ENCODE measurements at places on chromosomes 11 and 22.

DNA sequence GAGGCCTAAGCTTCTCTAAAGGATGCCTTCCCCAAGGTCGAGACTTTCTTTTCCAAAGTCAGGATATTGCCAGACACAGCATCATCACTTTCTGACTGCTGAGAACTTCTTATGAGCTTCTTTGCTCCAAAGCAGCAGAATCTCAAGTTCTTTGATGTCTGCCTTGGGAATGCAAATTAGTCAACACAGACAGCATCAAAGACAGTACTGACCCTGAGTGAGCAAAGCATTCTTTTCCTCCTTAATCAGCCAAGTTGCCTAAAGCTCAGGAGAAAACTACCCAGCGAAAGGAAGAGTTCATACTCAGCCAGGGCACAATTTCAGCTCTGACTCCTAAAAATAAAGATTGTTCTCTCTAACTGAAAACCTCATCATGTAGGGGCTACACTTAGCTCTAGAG, 98.0 kb downstream of the SLC36A4 start:
- DNase-seq, result no peak

- DNase-seq, result no peak
These were observed 929.5 kb upstream of the RAG2 start for GRCh38 chr11:37527545-37527944.

DNA sequence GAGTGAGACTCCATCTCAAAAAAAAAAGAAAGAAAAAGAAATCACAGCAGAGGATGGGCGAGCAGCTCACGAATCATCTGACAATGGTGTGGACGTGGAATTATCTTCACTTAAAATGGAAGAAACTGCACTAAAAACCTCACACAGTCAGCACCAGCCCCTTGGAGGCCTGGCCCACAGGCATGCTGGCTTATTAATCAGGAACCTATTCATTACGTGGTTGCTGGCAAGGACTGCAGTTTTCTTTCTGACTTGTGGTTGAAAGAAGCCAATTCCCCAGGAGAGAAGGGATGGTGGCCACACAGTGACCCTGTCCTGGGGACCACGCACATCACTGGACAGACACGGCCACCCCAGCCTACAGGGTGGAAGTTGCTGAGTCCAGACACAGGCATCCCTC, 401.1 kb downstream of the CTTN start:
- DNase-seq, result no peak

DNA sequence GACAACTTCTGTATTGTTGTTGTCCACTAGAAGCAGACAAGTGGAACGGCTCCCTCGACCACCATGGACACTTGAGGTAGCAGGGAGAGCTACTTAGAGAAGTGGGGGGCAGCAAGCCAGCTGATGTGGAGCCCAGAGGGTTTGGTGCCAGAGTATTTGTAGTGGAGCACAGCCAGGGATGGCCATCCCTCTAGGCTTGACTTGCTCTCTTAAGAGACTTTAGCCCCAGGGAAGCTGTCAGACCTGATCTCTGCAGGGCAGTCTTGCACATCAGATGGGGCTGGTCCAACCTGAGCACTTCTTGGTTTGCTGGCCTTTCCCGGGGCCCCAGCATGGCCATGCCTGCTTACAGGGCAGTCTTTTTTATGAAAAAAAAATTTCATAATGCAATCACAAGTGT, 15.0 kb upstream of the TMEM135 start:
- no peak for DNase-seq

- DNase-seq, result no peak
These were observed 32.9 kb downstream of the RPL27A start for GRCh38 chr11:8715501-8715900.

DNA sequence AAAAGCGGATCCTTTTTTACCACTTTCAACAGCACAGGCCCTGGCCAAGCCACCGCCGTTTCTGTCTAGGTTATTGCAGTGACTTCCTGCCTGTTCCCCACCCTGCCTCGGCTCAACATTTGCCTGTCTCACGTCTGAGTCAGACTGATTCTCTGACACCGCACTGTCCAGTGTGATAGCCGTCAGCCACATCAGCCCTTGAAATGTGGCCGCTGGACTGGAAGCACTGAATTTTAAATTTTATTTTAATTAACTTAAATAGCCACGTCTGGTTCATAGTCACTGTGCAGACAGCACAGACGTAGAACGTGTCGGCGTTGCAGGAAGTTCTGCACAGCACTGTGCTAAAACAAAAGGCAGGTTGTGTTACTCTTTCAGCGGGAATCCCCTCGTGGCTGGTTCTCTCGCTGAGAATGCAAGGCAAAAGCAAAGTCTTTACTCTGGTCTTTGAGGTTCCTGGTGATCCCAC, 56.3 kb upstream of the ADSL start:
- DNase-seq, result no peak

GRCh38 chr11:37248145-37248544, 650.1 kb upstream of the RAG2 start:
- no peak for DNase-seq

DNA sequence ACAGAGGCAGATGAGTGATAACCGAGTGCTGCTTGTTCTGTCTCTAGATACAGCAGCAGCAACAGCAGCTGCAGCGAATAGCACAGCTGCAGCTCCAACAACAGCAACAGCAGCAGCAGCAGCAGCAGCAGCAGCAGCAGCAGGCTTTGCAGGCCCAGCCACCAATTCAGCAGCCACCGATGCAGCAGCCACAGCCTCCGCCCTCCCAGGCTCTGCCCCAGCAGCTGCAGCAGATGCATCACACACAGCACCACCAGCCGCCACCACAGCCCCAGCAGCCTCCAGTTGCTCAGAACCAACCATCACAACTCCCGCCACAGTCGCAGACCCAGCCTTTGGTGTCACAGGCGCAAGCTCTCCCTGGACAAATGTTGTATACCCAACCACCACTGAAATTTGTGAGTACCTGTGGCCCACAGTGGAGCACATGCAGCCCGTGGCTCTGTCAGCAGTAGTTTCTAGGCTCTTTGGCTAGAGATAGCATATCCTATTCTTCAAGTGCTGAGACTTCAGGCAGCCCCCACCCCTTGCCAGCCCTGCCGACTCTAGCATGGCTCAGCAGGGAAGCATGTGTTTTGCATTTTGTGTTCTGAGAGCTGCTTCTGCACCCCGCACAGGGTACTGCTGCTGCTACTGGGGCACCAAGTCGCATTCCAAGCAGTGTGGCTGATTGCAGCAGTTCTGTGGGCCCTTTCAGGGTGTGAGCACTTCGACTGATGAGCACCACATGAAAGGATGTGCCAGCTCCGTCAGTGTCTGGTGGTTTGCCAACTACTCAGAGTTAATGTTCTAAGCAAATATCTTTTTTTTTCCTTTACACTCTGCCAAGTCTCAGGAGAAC, 59.2 kb downstream of the MED15 start:
- DNase-seq, result no peak

DNA sequence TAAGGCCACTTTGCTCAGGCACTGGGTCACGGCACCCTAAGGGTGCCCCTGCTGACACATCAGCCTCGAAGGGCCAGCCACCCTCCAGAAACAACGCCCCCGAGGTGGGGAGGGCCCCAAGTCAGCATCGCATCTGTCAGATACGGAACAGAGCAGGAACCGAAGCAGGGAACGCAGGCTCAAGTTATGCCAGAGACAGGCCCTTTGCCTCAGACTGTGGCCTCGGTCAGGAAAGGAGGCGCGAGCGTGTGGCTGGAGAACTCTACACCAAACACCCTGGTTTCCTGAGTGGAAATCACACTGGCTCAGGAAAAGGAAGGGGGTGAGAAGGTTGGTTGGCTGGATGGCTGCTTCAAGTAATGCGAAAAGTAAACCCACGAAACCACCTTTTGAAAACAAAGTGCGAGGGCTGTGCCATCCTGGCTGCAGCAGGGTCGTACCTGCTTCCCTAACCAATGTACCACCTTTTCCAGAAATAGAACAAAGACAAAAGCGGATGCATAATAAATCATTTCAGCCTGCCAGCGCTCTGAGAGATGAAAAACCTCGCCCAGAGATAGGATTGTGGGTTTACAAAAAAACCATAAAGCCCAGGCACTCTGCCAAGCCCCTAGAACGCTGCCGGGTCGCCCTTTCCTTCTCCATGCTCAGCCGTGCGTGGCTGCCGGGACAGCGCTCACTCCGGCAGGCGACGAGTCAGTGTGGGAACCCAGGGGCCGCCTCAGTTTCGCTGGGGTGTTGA, 38.6 kb downstream of the TRMU start:
- DNase-seq, result no peak

- DNase-seq, result no peak
These were observed 12.2 kb downstream of the BDNF start for GRCh38 chr11:27688076-27688475.

- no peak for DNase-seq
These were observed 12.0 kb downstream of the UPK3A start for GRCh38 chr22:45296628-45297297.

DNA sequence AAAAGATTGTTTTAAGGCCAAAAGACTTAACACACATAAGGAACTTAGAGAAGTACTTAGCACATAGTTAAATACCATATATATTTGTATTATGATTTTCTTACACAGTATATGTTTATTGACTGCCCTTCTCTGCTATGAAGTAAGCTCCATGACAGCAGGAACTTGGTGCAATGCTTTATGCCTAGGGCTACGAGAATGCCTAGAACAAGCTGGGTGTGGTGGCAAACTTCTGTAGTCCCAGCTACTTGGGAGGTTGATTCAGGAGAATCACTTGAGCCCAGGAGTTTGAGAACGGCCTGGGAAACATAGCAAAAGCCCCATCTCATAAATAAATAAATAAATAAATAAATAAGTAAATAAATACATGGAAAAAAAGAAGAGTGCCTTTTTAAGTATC, 1.9 kb downstream of the SLC5A12 start:
- DNase-seq, result no peak

DNA sequence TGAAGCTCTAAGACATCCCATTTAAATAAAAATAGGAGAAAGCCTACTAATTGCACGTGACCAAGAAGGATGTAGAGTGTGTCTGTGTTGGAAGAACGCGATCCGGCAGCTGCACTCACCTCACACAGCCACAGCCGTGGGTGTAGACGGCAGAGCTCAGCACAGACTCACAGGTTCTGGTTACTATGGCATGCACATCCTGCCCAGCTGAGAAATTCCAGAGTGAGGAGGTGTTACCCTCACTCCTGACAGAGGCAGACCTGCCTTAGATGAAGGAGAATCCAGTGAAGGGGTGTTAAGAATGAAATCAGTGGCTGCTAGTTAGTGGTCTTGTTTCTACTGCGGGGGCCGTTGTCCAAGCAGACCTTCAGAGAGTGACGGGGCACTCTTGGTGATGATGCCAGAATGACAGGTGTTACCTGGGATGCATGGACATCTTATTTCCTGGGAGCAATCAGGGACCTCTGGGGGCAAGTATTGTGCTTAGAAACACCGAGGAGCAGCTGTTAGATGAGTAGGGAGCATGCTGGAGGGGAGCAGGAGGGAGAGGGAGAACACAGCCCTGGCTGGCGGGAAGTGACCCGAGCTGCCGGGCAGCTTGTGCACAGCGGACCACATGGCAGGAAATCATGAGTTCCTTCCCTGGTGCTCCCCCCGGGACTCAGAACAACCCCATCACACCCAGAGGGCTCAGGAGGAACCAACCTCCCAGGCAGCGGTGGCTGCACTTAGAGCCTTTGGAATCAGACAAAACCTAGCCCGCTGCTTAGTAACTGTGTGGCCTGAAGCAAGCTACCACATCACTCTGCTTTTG, 12.3 kb downstream of the KCNJ5 start:
- peak; percentile 69 for DNase-seq

- peak; percentile 91 for DNase-seq
These were observed 35.5 kb downstream of the POLR3H start for GRCh38 chr22:41508770-41509170.

DNA sequence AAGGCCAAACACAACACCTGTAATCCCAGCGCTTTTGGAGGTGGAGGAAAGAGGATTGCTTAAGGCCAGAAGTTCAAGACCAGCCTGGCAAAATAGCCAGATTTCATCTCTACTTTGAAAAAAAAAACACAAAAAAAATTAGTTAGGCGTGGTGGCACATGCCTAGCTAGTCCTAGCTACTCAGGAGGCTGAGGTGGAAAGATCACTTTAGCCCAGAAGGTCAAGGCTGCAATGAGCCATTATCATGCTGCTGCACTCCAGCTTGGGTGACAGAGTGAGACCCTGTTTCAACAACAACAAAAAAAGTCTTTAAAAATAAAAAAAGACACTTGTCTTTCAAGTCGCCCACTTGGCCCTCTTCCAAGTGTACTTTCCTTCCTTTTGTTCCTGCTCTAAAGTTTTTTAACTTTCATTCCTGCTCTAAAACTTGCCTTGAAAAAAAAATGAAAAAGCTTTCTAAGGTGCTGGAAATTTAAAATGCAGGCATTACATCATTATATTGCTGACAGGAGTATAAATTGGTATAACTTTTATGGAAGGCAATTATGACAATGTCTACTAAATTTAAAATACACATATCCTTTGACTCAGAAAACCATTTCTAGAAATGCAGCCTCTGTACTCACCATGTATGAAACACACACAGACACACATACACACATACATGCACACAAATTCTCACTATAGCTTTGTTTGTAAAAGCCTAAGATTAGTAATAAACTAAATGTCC, 12.7 kb downstream of the LIPT2 start:
- DNase-seq, result no peak

- DNase-seq, result peak; percentile 25
These were observed 31.4 kb downstream of the KCNC1 start for GRCh38 chr11:17766073-17766359.

DNA sequence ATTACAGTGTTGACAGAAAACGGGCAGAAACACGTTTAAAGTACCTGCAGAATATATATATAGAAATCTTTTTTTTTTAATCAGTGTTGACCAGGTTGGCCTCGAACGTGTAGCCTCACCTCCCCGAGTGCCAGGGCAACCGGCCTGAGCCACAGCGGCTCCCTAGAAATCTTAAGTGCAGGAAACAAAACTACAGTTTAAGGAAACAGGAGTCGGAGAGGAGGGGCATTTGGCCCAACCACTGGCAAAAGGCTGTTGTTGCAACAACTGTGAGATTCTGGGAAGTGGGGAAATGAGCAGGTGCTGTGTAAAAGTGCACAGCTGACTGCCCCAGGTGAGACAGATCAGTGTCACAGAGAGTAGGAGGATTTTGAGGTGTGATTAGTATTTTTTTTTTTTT, 3.7 kb downstream of the YWHAH start:
- DNase-seq, result no peak

DNA sequence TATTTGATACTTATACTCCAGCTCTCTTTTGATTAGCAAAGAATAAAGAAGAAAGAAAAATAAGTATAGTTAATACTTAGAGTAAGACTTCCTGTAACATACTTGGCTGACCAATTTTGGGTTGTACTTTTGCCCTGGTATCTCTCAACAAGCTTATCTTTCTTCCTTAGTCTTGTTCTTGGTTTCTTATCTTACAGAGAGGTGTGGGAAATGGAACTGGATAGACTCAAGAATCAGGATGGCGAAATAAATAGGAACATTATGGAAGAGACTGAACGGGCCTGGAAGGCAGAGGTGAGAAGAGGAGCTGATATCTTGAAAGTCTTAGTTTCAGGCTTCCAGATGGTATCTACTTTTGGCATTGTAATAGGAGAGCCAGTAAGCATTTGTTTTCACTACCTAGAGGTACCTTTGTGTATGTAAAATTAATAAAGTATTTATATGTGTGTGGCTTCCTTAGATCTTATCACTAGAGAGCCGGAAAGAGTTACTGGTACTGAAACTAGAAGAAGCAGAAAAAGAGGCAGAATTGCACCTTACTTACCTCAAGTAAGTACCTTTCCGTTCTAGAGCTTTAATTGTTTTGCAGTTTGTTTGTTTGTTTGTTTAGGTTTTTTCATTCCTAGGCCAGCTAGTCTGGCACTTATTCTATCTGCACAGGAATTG, 11.3 kb upstream of the BACE1-AS start:
- no peak for DNase-seq

GRCh38 chr11:22342211-22343031, 4.2 kb downstream of the SLC17A6 start:
- DNase-seq, result no peak
